ENCODE measurements at places on chromosomes 1 and 21.

- DNase-seq: no peak
Measured at GRCh38 chr1:180123463-180123936, 31.2 kb upstream of the QSOX1 start.

DNA sequence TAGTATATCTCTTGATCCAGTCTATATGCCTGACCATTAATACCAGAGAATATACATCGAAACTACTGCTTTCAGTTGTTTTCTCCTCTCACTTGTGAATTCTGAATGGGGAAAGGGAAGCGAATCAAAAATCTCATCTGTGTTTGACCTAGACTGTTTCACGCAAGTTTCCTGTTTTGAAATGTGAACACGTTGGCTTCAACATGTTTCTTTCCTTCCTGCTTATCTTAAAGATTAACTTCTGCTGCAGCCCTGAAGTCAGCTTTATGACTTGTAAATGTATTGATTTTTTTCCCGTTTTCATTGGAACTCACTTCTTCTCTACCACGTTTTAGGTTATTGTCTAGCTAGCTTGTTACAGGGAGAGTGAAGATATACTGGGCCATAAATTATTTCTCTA, 49.9 kb downstream of the SNX27 start:
- DNase-seq: no peak

DNA sequence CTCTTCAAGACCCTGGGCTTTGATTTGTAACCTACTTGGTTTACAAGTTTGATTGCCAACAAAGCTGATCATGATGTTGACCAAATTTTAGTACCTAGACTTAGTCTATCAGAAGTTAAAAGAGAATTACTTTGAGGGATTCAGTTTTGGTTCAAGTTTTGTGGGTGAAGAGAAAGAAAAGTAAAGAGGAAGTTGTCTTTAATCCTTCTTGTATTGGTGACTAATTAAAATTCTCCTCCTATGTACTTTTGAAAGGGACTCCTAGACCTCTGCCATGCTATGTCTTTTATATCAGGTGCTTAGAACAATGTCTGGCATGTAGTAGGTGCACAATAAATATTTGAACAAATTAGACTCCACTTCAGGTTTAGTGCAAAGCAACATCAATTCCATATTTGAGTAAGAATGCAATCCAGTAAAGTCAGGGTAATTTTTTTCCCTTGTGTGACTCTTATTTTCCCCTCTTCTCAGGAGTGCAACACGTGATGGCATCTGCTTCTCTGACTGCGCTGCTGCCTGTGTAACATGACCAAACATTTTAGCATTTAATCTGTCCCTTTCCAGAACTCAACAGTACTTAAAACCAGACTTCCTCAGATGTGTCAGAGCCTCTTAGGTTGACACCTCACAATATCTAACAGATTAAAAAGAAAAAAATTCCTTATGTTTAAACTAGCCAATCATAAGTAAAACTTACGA, 41.1 kb upstream of the KCNQ4 start:
- DNase-seq: no peak

DNA sequence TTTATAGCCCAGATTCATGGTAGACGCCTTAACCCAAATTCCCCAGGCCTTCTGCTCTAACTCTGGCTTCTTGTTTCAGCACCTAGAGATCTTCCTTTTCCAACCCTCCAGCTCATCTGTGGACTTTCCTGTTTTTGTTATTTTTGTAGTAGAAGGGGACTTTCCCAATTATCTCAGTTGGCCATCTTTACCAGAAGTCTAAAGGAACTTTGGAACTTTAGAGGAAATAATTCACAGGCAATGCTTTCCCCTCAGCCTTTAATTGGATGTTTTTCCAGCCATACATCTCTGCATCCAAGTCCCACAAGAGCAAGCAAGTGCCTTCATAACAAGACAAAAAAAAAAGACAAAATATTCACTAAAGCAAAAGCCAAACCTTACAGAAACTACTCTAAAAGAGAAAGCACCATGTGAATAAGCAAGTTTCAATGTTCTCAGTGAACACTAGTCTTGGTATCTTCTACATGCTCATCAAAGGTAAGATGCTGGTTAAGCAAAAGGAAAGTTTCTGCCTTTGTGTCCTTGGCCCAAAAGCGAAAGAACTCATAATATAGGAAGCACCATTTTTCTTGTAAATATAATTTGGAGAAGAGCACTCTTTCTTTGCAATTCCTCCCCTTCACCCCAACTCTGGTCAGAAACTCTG, 377.3 kb downstream of the SETD4 start:
- no peak for DNase-seq

- peak; percentile 79 for DNase-seq
Measured at GRCh38 chr1:51189421-51190073, 46.5 kb upstream of the RNF11 start.

GRCh38 chr21:36207577-36208320, 51.1 kb downstream of the DOP1B start:
- no peak for DNase-seq

- DNase-seq: no peak
Measured at GRCh38 chr21:32587651-32588050, 2.3 kb upstream of the TCP10L start.

GRCh38 chr1:197955486-197956394, 38.6 kb downstream of the LHX9 start:
- DNase-seq: no peak

GRCh38 chr1:47867438-47868347, 129.5 kb downstream of the TRABD2B start:
- DNase-seq: no peak

DNA sequence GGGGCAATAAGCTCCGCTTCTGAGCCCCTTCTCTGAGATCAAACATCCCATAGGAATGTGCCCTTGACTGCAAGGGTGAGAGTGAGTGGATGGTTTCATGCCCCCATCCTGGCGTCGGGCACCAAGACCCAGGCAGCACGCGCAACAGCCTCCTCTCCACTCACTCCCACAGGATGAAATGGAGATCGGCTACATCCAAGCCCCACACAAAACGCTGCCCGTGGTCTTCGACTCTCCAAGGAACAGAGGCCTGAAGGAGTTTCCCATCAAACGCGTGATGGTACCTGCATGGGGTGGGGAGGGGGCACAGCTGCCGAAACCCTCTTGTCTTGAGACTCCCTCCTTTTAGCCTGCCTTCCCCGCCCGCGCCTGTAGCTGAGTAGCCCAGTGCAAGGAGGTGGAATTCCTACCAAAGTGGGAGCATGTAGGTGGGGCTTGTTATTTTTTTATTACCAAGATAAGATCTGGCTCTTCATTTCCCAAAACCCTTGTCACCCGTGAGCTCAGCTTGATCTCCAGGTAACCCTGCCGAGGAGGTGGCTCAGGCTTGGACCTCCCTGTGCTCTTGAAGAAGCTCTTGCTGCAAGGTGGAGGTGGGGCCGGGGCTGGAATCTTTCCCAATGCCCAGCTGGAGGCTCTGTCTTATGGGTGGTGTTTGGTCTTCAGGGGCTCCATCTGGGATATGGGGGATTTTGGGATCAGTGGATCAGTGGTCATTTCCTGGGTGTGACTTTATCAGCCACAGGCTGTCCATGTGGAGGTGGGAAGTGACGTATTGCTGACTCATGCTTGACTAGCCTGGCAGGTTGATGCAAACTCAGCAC, 24.0 kb upstream of the PADI6 start:
- peak; percentile 63 for DNase-seq

DNA sequence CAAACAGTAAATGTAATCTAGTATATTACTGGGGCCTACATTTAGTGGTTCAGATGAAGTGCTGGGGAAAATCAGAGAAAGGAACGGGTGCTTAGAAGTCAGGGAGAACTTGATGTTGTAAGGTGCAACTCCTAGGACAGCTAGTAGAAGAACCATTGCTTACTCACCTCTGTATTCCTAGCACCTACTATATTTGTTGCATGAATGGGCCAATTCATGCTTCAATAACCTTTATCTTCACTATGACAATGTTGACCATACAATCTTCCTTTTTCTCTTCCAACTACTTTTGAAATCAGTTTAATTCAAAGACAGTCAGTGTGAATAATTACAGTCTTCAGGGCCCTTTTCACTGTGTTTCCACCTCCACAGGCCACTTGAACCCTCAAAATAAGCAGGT, 125.0 kb upstream of the DMRTA2 start:
- no peak for DNase-seq
